ENCODE measurements at places on chromosomes 7 and 10.
A peak's percentile ranks its signal among the peaks of the same experiment; 100 is the strongest.

DNA sequence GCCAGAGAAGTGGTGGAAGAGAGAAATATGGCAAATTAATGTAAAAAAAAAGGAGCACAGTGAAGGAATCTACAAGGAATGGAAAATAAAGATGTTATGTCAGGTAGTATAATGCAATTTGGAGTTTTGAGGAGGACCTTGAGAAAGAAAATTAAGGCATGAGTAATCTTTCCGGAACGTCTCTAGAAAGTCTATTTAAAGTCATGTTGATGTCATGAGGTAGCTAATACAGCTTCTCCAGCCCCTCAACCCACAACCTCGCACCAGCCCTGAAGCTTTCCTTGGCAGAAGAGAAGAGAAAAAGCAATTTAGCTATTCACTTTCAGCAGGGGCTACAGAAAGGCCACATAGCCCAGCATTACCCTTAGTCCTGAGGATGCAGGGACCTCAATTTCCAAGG, 22.5 kb downstream of the TRDMT1 start:
- peak; percentile 69 for DNase-seq

DNA sequence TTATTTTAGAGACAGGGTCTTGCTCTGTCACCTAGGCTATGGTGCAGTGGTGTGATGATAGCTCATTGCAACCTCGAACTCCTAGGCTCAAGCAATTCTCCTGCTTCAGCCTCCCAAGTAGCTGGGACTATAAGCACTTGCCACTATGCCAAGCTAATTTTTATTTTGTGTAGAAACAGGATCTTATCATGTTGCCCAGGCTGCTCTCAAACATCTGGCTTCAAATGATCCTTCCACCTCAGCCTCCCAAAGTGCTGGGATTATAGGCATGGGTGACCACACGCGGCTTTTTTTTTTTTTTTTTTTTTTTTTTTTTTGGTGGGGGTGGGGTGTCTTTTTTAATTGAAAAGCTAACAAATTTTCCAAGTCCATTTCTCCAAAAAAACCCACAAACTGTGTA, 18.4 kb downstream of the HPS6 start:
- DNase-seq, result no peak

DNA sequence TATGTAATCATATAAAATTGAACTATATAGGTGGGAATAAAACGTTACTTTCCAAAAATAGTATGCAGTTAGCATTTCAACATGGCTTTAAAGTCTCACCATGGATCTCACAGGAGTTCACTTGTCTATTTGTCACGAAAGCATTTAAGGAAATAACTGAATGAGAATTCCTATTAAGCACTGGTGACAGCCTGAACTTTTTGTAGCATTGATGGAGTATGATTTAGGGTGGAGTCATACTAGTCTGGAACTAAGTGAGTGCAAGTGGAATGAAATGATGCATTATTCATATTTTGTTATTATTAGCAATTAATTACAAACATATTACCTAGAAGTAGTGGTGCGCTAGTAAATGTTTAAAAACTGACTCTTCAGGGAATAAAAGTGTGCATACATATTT, 26.0 kb upstream of the HIBADH start:
- DNase-seq, result no peak

GRCh38 chr10:44036425-44036824, 348.5 kb downstream of the CXCL12 start:
- no peak for DNase-seq

- no peak for DNase-seq
These were observed 65.6 kb downstream of the CDH23 start for GRCh38 chr10:71462062-71462935.

Measured in HT1080 (cell line).